ENCODE measurements at places on chromosomes 3 and 15.

- DNase-seq: no peak
Measured at GRCh38 chr3:147161833-147162232, 244.5 kb downstream of the ZIC4 start.

DNA sequence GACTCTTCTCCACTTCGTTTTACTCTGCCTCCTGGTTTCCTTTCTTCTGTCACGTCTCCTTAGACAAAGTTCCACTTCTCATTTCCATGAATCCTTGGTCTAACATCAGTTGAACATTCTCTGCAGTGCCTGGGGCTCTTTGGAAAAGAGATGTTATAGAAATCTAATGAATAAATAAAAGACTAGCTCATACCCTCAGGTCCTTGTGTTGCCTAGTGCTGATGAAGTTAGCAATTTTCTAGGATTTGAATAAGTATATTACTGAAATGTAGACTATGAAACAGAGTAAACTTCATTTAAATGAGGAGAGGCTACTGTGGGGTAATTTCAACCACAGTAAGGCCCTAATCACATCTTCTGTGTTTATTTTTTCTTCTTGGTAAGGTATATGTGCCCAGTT is 146.9 kb upstream of the CADPS start:
- DNase-seq: no peak

GRCh38 chr15:78306176-78306774 is 6.9 kb upstream of the SKIC8 start:
- DNase-seq: no peak

DNA sequence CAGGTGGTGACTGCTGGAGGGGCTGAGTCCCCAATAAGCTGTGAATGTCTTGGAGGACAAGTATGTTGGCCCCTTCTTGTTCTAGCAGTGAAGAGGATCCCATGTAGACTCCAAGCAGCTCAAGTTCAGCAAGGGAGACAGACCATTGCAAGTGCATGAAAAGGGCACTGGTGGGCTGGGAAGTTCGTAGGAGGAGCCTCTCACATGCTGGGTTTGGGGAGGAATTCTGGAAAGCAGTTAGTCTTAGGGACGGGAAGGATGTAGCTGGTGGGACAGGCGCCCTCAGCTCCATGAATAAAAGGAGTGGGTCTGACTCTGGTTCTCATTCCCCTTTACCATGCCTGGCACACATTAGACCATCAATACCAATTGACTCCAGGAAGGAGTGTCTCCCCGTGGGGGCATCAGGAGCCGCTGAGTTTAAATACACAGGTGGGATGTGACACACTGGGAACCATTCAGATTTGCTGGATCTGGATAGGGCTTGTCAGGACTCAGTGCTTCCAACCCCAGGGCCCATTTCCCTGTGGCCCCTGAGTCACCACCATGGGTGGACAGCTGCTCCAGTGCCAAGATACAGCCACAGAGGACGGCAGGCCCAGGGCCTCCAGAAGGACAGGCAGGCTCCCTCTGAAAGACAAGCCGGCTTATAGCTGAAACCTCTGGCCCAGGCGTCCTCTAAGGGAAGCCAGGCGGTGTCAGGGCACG is 552 bp upstream of the XYLB start:
- no peak for DNase-seq

GRCh38 chr3:175059788-175060187 is 200.7 kb downstream of the NAALADL2 start:
- DNase-seq: no peak

- no peak for DNase-seq
Measured at GRCh38 chr15:87213626-87214025, 1042.9 kb downstream of the NTRK3 start.

GRCh38 chr3:29693863-29694262 is 413.0 kb downstream of the RBMS3 start:
- no peak for DNase-seq

DNA sequence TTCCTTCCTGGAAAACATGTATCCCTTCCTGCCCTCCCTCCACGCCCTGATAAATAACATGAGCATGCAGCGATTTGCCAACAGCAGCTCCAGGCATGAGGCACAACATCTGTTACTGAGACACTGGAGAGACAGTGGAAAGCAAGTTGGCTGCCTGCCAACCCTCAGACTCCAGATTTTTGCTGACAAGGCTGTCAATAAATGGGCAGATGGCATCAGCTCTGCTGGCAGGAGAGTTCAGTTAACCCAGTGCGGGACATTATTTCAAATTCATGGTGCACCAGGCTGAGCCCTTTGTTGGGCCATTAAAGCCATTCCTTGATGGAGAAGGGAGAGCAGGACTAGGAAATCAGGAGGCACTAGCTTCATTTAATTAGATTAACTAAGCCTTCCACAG is 293.3 kb downstream of the MEX3B start:
- peak; percentile 38 for DNase-seq

DNA sequence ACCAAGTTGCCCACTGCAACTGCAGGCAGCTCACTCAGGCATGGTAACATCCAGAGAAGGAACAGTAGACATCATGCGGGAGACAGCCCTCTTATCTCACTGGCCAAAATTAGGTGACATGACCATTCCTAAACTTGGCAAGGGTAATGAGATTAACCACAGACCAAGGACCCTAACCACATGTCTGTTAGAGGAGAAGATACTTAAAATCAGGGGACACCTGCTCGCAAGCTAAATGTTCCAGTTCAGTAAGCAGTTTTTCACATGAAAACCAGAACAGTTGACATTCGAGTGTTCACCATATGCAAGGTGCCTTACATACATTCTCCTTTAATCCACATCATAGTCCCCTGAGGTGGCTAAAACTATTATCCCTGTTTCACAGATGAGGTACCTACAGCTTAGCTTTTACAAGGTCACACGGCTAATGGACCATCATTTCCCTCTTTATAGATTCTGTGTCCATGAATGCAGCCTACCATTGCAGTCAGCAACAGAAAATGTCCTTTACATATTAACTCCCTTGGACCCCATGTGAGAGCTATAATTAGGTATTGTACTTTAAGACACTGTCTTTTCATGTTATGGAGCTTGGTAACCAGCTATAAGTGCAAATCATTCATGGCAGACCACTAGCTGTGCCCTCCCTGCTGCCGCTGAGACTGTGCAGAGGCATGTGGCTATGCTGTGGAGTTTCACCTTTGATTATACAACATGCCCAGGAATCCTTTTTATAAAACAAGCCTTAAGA is 154.1 kb downstream of the LIPC start:
- no peak for DNase-seq

- no peak for DNase-seq
Measured at GRCh38 chr3:188320757-188321156, 166.8 kb downstream of the LPP start.

DNA sequence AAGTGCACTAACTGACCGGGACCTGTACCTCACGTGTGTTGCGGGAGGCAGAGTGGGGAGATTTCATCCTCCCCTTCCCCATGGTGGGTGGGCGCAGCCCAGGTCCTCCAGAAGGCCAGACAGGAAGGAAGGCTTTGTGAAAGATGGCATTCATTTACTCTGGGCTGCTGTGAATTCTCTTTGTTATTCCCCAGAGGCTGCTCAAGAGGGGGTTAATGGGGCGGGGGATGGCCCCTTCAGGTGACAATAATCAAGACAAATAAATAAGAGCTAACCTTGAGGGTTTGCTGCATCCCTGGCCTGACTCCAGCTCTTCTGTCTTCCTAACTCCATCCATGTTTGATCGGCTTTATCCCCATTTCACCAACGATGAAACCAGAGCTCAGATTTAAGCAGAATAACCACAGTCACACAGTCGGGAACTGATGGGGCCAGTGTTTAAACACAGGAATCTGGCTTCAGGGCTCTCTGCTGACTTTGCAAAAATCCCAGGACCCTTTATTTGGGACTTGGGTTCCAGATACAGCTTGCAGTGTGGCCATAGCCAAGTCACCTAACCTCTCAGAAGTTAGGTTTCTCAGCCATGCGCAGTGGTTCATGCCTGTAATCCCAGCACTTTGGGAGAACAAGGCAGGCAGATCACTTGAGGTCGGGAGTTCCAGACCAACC is 16.5 kb downstream of the PIF1 start:
- DNase-seq: no peak

DNA sequence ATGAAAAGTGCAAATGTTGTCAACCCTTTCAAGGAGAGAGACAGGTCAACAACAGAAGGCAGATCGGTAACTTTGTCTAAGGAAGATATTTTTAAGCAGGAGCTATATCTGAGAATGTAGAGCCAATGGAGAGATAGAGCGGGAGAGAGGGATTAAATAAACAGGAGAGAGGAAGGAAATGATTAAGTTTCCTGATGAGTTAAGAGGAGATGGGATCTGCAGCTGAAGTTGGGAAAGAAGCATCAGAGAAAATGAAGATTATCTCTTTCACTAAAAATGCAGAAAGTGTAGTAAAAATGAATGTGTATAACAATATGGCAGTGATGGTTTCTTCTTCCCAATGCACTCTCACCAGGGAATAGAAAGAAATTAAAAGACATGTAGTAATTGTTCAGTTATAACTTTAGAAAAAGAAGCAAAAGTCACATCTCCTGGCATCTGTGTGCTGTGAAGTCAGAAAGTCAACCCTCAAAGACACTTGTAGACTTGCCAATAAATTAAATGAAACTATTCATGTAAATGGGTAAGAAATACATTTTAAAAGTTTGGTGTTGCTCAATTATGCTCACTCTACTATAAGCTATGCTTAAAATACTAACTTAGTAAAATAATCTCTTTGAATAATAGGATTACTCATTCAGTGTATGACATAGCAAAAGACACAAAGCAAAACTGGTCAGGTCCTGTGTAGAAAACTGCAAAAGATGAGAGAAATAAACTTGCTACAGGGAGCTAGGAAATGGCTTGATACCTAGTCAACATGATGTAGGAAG is 264.6 kb downstream of the ZIC4 start:
- no peak for DNase-seq

DNA sequence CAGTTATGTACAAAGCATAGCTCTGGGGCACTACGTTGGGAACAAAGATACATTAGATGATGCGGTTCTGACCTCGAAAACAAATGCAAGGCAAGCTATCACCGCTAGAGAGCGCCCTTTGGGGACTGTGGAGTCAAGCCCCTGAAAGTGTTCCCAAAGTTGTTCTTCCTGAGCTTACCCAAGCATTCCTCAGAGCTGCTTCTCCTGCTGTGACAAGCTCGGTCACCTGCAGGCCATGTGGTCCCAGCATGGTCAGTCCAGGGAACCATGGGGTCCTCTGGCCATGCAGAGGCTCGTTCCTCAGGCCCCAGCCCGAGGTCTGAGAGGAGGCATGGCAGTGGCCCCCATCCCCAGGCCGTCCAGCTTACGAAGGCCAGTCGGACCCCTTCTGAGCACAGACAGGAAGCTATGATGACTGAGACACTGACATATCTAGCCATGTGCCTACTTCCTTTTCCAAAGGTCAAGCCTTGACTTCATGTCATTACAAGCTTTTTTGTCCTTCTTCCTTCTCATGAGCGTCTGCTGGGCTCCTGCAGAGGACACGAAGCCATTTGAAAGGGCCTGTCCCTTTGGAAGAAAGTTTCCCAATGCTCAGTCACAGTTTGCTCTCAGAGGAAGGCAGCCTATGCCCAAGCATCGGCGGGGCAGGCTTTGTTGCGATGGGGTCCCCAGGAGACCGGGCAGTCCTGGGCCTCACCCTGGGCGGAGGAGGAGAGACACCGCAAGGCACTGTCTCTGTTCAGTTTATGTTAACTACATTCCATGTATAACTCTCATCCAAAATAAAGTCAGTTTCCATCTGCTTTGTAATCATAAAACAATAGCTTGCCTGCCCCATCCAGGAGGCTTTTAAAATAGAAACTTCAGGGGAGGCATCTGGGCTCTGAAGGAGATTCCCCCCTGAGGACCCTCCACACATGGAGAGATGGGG is 79.3 kb downstream of the ATP10A start:
- DNase-seq: no peak

- no peak for DNase-seq
Measured at GRCh38 chr15:29740692-29741311, 81.5 kb downstream of the TJP1 start.

DNA sequence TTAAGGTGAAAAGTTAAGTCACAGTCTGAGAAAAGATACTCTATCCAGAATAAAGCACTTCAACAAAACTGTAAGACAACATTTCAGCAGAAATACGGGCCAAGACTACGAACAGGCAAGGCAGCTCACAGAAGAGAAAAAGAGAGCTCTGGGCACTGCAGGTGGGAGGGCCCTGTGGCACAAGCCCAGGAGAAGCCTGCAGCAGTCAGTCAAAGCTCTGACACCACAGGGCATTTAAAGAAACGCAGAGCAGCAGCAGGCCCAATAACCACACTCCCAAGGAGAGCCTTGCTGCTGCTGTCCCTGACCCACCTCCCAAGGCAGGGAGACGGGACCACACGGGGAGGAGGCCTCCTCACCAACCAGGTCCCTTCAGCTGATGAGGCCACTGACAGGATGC is 19.2 kb downstream of the CHSY1 start:
- no peak for DNase-seq

DNA sequence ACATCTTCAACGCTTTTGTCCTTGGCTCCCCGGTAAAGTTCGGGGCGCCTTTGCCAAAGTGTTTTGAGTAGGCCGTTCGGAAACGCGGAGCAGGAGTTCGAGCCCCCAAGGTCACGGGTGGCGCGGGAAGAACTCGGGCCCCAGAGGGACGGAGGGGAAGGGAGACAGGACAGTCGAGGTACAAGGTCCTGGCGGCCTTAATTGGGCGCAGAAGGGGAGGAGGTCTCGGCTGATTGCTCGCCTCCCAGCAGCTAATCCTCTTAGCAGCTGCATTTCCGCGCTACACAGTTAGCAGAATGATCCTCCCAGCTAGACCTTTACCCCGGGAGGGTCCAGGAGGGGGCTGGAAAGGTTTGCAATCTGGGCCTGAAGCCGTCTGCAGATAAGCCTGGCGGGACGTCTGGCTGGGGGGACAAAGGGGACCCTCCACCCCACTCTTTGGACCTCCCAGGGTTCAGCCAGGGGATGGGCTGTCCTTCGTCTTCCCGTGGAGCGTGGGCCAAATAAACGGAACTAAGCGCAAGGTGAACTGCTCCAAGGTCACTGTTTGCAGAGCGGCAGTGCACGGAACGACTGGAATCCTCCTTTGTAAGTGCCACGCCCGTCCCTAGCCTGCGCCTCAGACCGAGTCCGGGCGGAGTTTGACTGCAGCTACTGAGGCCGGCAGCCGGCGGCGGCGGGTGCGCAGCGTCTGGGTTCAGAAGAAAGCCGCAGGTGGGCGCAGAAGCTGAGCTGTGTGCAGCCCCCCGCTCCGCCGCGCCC is 7.2 kb downstream of the EOMES start:
- no peak for DNase-seq

- DNase-seq: no peak
Measured at GRCh38 chr3:44886561-44886960, 12.2 kb downstream of the TGM4 start.

DNA sequence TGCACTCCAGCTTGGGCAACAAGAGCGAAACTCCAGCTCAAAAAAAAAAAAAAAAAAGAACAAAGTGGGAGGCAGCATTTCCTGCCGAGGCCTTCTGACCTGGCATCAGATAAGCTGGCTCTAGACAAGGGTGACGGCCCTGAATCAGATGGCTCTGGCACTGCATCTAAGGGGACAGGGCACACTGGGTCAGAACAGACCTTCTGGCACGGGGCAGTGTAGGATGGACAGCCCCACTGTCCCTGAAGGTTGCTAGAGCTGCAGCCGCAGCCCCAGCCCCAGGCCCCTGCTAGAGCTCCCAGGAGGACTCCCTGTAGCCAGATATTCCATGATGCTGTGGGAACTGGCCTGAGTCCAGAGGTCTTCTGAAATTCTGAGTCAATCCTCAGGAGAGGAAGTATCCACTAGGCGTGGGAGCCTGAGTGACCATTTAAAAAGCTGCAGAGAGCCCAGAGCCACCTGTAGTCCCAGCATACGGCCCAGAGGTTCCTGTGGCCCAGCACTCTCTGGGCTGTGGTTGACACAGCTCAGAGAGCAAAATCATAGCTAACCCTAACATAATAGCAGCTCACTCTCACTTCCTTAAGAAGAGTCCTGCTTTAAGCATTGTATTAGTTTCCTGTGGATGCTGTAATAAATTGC is 69.2 kb upstream of the MFGE8 start:
- no peak for DNase-seq

All from NCI-H2107 (cell line).